ENCODE measurements at places on chromosomes 3 and 15. TPM values are rescaled to one million over a fixed set of nuclear protein-coding genes. Genes with fewer than 3 reads are reported as not detected.

DNA sequence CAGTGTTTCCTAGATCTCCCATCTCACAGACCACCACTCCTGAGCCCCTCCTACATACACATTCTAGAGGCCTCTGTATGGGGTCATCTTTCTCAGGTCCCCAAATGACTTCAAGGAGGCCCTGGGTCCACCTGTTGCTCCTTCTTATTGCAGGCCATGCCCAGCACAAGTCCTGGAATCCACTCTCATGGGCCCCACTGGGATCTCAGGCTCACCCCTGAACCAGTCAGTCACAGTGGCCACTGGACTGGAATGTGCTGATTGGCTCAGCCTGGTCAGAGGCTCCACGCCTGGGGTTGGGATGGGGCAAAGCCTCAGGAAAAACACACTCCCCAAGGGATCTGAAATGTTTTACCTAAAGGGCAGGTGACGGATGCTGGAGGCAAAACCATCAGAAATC, 55.7 kb downstream of the SPSB4 start:
- no peak overlapping the region for H3K4me3 ChIP-seq
- peaks cover 11% of the 10 kb centered on the region for H3K27me3 ChIP-seq
- no peak for DNase-seq
- peaks cover 4% of the 10 kb centered on the region for H3K36me3 ChIP-seq
- no peaks in the 10 kb centered on the region for H3K4me1 ChIP-seq

DNA sequence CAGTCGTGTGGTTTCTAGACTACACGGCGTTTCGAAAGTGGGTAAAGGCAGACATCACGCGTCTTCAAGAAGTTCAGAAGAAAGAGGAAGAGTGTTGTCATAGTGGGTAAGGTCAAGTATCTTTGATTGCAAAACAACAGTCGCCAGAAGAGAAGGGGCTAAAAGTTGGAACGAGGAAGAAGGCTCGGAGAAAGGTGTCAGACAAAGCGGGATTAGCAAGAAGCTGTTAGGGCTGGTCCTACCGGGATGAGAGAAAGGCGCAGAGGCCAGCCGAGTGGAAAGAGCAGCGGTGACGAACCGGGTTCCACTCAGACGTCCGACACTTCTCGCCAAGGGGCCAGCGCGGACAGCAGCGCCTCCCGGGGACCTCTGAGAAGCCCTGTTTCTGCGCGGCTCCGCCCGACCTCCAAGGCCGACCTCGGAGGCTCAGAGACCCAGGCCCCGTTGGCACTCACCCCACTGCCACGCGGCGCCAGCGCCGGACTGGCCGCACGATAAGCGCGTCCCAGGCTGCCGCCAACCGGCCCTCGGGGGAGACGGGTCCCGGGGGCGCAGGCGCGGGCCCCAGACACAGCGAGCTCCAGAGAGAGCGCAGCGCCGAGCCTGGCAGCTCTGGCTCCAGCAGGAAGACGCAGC, 436 bp downstream of the ADPGK start:
- H3K36me3 ChIP-seq: peaks cover 14% of the 10 kb centered on the region
- peak overlapping the region; percentile 97 for H3K4me3 ChIP-seq
- H3K4me1 ChIP-seq: peaks cover 16% of the 10 kb centered on the region
- H3K27ac ChIP-seq: peak overlapping the region; percentile 39

- no peaks in the 10 kb centered on the region for H3K36me3 ChIP-seq
- DNase-seq: no peak
- H3K27me3 ChIP-seq: no peaks in the 10 kb centered on the region
- H3K4me3 ChIP-seq: no peak overlapping the region
Observed at GRCh38 chr3:153679714-153680113, 441.5 kb upstream of the ARHGEF26 start.

- no peak for DNase-seq
- H3K27ac ChIP-seq: no peak overlapping the region
- peaks cover 13% of the 10 kb centered on the region for H3K4me1 ChIP-seq
- H3K36me3 ChIP-seq: no peaks in the 10 kb centered on the region
Observed at GRCh38 chr3:116474032-116474780, 28.9 kb upstream of the LSAMP start.

DNA sequence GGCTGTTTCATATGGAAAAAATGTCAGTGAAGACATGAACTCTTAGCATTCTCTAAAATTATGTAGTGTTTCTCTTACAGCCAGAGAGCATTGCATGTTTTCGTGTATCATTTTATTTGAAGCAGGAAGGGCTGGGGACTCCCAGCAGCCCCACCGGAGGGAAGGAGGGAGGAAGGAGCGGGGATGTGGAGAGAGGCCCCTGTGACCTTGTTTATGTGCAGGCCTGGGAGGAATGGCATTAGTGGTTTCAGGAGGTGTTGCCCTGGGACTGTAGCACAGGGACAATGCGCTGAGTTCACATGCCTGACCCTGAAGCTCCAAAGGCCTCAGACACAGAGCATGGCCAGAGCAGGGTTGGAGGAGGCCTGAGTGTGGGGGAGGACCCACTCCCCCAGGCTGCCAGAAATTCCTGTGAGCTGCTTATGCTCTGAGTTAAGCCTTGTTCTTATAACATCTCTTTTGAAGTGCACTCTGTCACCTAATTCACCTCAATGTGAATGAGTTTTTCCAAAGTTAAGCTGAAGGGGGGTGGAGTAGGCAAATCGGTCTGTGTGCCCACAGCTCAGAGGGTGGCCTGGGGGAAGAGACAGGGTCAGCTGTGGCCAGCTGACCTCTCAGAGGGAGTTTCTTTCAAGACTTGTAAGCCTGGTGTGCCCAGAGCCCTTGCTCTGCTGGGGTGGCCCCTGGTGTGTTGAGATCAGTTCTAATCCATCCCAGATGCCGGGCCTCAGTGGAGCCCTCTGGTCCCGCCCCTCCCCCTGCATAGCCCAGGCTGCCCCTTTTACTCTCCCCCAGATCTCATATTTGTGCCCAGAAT, 3.9 kb upstream of the RNU6-1 start:
- DNase-seq: no peak
- no peak overlapping the region for H3K4me3 ChIP-seq
- peaks cover 12% of the 10 kb centered on the region for H3K27me3 ChIP-seq

DNA sequence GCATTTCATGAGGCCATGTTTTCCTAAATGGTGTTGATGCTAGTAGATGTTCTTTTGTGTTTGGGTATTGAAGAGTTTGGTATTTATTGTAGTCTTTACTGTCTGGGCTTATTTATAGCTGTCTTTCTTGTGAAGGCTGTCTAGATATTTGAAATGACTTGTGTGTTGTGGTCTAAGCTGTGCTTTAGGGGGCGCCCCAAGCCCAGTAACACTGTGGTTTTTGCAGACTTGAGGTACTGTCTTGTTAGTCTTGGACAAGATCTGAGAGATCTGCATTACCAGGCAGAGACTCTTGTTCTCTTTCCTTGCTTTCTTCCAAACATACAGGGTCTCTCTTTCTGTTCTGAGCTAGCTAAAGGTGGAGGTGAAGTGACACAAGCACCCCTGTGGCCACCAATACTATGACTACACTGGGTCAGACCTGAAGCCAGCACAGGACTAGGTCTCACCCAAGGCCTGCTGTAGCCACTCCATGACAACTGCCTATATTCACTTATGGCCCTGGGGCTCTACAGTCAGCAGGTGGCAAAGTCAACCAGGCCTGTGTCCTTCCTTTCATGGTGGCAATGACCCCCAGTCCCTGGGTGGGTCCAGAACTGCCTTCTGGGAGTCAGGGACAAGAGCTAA, 152.1 kb upstream of the TBC1D5 start:
- H3K4me3 ChIP-seq: no peak overlapping the region
- DNase-seq: peak; percentile 79
- H3K4me1 ChIP-seq: peaks cover 11% of the 10 kb centered on the region
- no peaks in the 10 kb centered on the region for H3K27me3 ChIP-seq
- no peak overlapping the region for H3K27ac ChIP-seq
- no peaks in the 10 kb centered on the region for H3K36me3 ChIP-seq

GRCh38 chr15:55289011-55289745, 435 bp downstream of the RAB27A start:
- H3K36me3 ChIP-seq: no peaks in the 10 kb centered on the region
- DNase-seq: peak; percentile 5
- H3K4me3 ChIP-seq: peak overlapping the region; percentile 90

DNA sequence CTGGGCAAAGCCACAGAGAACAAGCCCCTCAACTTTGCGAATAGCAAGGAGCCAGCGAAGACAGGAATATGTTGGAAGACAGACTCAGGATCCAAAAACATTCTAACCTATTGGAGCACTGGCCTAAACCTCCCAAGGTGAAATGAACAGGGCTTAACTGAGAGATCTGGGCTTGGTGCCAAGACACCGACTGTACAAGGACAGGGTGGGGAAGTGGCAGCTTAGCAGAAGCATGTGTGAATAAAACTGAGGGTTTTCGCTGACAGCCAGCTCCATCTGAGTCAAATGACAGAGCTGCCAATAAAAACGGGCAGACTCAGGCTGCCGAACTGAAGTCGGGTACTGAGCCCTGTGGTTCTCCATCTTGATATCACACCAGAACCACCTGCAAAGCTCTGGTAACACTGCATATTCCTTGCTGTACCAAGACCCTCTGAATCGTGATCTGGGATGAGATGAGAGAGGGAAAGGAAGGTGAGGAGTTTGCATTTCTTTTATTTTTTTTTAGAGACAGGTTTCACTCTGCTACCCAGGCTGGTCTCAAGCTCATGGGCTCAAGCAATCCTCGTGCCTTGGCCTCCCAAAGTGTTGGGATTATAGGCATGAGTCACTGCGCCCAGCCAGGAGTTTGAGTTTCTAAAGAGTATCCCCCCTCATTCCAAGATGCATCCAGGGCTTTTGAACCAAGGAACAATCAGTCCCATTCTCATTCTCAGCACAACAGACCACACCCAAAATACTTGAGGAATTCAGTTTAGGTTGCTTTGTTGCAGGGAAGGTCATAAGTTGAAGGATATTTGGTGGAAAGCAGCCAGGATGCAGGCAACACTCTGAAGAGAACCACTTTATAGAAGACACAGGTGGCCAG, 6.0 kb upstream of the PLCB2 start:
- no peaks in the 10 kb centered on the region for H3K36me3 ChIP-seq
- no peak overlapping the region for H3K27ac ChIP-seq

DNA sequence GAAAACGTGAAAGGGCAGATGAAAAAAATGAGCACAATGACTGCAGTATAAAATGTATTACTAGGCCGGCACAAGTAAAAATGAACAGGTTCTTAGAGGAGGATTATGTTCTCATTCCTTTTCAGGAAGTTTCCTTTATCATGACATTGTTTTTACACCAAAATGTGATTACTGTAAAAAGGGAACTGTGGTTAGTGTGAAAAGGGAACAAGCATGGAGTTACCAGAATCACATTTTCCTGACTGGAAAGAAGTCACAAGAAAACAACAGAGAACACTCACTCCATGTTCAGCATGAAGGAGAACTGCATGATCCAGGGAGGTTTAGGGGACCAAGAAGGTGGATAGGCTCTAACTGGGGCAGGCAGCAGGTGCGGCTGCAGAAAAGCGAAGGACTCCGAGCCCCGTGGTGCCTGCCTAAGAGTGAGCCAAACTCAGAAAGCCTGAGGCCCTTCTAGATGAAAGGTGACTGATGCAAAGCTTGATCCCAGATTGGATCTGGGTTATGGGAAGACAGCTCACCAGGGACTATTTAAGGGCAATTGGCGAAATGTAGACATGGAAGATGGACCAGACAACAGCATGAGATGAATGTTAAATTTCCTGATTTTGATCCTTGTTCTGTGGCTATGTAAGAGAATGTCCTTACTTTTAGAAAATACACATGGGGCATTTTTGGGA, 77.3 kb downstream of the CCR1 start:
- no peak overlapping the region for H3K4me3 ChIP-seq
- no peaks in the 10 kb centered on the region for H3K36me3 ChIP-seq
- no peak overlapping the region for H3K27ac ChIP-seq
- no peak for DNase-seq
- H3K4me1 ChIP-seq: peaks cover 5% of the 10 kb centered on the region
- H3K27me3 ChIP-seq: peaks cover 4% of the 10 kb centered on the region

- no peaks in the 10 kb centered on the region for H3K36me3 ChIP-seq
- no peak overlapping the region for H3K27ac ChIP-seq
- no peak for DNase-seq
- no peak overlapping the region for H3K4me3 ChIP-seq
- H3K27me3 ChIP-seq: peaks cover 4% of the 10 kb centered on the region
Observed at GRCh38 chr3:42745291-42745745, 27.7 kb downstream of the CCDC13 start.

DNA sequence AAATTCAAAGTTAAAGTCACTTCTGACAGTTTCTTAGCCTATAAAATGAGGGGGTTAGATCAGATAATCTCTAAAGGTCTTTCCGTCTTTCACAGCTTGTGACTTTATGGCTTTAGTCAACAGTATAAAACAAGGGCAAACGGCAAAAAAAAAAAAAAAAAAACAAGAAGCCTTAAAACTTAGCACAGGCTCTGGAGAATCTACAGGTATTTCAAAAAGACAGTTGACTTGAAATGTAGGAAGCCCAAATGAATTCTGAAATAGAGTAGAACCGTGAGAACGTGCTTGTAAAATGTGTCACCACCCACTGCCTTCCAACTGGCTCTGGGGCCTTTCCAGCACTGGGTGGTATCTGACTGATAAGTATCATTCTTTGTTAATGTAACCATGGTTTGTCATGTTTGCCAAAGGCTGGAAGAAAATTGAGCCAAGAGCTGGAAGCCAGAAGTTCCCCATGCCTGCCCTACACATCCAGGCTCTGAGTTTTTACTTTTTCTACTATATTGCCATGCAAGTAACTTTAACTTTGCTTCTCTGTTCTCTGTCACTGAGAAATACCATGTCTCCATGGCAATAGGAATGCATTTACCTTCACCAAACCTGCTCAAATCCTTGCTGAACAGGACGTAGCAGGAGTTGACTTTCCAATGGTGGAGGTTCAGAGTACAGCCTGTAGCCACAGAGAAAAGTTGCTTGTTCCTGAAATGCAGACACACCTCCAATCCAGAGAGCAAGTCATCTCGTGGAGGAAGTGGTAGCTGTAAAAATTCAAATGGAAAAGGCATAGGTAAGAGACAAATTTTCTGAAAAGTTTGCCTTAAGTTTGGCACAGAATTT, 35.8 kb upstream of the THSD4 start:
- H3K27me3 ChIP-seq: peaks cover 2% of the 10 kb centered on the region
- H3K27ac ChIP-seq: peak overlapping the region; percentile 25
- no peak overlapping the region for H3K4me3 ChIP-seq
- no peaks in the 10 kb centered on the region for H3K4me1 ChIP-seq
- no peaks in the 10 kb centered on the region for H3K36me3 ChIP-seq
- no peak for DNase-seq

GRCh38 chr3:187952849-187953248, 201.1 kb upstream of the LPP start:
- DNase-seq: no peak
- no peak overlapping the region for H3K4me3 ChIP-seq
- peaks cover 2% of the 10 kb centered on the region for H3K27me3 ChIP-seq
- no peaks in the 10 kb centered on the region for H3K36me3 ChIP-seq
- H3K4me1 ChIP-seq: peaks cover 11% of the 10 kb centered on the region

GRCh38 chr15:65323071-65323511, 18.6 kb downstream of the RNU5B-1 start:
- H3K4me1 ChIP-seq: peaks cover 29% of the 10 kb centered on the region
- H3K27me3 ChIP-seq: peaks cover 21% of the 10 kb centered on the region
- H3K4me3 ChIP-seq: peak overlapping the region; percentile 31
- H3K36me3 ChIP-seq: peaks cover 6% of the 10 kb centered on the region
- H3K27ac ChIP-seq: no peak overlapping the region
- DNase-seq: no peak

Gene CCR9
- not detected for total RNA-seq

Gene CACNA2D2
- 17.3 TPM for total RNA-seq

Gene NEK11
- 9.6 TPM for total RNA-seq

Gene SRGAP3
- 12.0 TPM for total RNA-seq

Gene POPDC2
- 2.0 TPM for total RNA-seq

Gene HSPBAP1
- 11.6 TPM for total RNA-seq

Gene TMEM212
- total RNA-seq: not detected

Gene ZNF774
- total RNA-seq: 4.1 TPM

Gene GOLGA8H
- total RNA-seq: 0.59 TPM

Gene UBA7
- 6.0 TPM for total RNA-seq
